ENCODE measurements at places on chromosomes 6 and 20.

- DNase-seq: no peak
Measured at GRCh38 chr6:29294499-29294914, 7.0 kb upstream of the OR14J1 start.

DNA sequence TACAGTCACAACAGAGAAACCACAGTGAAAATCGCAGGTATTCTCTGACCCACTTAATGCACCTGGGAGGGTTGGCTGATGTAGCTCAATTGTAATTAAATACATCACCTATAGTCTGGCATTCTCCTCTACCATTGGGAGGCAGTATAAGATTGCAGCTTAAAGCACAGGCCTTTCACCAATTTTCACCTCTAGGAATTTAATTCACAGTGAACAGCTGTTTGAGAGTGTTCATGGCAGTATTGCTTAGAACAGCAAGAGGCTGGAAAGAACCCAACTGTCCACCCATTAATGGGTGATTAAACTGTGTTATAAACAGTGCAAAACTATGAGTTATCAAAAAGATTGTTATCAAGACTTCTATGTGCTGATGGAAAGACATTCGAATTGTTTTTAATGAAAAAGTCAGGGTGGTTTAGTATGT is 2.0 kb downstream of the EDEM2 start:
- no peak for DNase-seq

GRCh38 chr6:158057213-158057987 is 75.7 kb downstream of the SYNJ2 start:
- no peak for DNase-seq

DNA sequence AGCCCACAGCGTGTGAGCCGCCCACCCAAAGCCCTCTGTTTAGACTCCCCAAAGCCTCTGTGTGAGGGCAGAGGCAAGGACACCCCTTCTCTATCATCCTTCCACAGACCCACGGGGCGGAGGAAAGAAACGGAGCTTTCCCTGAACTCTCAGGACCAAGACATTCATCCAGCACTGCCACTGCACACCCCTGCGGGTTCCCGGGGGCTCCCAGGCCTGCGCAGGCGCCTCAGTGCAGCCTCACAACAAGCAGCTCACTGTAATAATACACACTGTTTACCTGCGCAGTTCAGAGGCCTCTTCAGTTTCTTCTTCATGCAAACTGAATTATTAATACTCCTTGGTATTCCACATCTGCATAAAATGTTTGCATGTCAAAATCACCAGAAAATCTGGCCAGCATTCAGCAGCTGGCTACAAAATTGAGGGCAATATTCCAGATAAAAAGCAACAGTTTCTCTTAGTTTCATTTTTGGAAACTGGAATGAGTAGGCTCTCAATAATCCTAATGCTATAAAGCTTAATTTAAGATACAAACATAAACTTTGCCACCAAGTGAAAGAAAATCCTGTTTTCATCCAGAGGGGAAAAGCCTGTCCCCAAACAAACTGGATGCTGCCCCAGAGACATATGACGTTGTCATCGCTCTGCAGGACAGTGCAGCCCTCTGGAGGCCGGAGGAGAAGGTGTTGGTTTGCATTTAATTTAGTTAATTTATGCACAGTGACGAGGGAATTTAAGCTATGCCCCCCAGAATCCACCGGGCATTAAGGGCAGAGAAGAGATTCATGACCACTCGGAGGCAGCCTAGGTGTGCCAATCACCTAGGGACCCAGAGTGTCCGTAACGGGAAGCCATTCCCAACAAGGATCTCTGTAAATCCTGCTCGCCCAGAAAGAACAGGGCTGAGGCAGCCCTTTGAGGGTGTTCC is 45.3 kb downstream of the NINL start:
- no peak for DNase-seq

DNA sequence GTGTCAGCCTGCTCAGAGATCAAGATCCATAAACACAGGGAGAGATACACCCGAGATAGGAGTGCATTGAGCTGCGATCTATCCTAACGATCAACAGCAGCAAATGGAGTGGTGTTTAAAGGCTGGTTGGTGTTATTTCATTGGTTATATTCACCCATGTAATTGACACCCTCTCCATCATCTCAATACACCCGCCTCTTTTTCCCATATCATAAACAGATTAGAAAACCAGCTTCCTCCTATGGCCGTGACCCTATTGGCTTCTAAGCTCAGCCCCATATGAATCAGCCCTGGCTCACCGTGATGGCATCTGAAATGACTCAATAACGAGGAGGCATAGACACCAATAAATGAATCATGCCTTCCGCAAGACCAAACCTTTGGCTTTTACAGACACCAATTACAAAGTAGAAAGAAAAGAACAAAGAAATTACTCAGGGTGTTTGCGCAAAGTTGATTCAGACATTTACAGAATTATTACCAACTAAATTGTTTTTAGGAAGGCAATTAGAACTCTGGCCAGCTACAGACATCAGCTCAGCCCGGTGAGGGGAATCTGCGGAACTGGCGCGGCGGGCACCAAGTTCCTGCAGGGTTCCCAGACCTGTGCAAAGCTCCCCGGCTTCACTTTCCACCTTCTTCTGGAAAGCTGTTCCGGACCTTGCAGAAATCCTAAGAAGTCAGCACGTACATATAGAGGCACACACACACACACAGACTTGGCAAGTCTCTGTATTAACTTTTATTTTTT is 11.5 kb downstream of the PMEPA1 start:
- no peak for DNase-seq
